ENCODE measurements at places on chromosomes 1 and 21. TPM values are rescaled to one million over a fixed set of nuclear protein-coding genes. Genes with fewer than 3 reads are reported as not detected.
A peak's percentile ranks its signal among the peaks of the same experiment; 100 is the strongest.

GRCh38 chr1:81208441-81208840 lies 592.3 kb upstream of the ADGRL2 start:
- no peaks in the 10 kb centered on the region for H3K36me3 ChIP-seq
- H3K4me1 ChIP-seq = no peaks in the 10 kb centered on the region
- H3K4me3 ChIP-seq = no peak overlapping the region
- H3K27me3 ChIP-seq = no peaks in the 10 kb centered on the region
- H3K27ac ChIP-seq = no peak overlapping the region

GRCh38 chr1:154820646-154821045 lies 49.4 kb downstream of the KCNN3 start:
- H3K36me3 ChIP-seq = no peaks in the 10 kb centered on the region
- peaks cover 62% of the 10 kb centered on the region for H3K27me3 ChIP-seq
- DNase-seq = no peak
- H3K4me1 ChIP-seq = no peaks in the 10 kb centered on the region

- H3K4me3 ChIP-seq = no peak overlapping the region
- no peak for DNase-seq
Observed at GRCh38 chr1:183936791-183937190, 100.7 kb downstream of the COLGALT2 start.

DNA sequence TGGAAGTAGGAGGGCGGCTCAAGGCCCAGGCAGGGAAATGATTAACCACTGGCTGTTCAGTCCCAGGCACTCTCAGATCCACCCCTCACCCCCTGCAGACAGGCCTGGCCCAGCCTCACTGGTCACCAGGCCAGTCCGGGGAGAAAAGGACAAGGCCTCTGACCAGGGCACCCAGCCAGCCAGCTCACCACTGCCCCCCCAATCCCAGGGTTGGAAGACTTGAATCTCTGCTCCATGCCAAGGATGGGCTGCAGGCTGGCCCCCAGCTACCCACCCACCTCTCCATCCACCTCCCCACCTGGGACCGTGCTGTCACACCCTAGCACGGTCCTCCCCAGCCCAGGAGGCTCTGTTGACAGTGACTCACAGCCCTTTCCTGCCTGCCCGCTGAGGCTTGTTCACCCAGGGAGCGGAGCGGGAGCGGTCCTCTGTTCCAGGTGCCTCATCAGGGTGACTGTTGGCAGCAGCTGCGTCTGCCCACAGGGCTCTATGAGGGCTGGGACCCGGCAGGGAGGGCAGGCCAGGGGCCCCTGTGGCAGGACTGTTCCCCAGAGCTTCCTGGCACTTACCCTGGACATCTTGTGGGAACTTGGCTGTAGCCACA lies 2.2 kb downstream of the LAD1 start:
- no peaks in the 10 kb centered on the region for H3K36me3 ChIP-seq
- no peaks in the 10 kb centered on the region for H3K4me1 ChIP-seq
- H3K4me3 ChIP-seq = no peak overlapping the region
- H3K27ac ChIP-seq = no peak overlapping the region

- DNase-seq = no peak
- H3K36me3 ChIP-seq = peaks cover 3% of the 10 kb centered on the region
- no peak overlapping the region for H3K4me3 ChIP-seq
- peak overlapping the region; percentile 45 for H3K27ac ChIP-seq
- H3K27me3 ChIP-seq = no peaks in the 10 kb centered on the region
- H3K4me1 ChIP-seq = peaks cover 13% of the 10 kb centered on the region
Observed at GRCh38 chr1:228373681-228374571, 32.7 kb downstream of the TRIM11 start.

GRCh38 chr1:3415260-3416090 lies 39.0 kb upstream of the ARHGEF16 start:
- no peak for DNase-seq
- H3K36me3 ChIP-seq = no peaks in the 10 kb centered on the region
- no peaks in the 10 kb centered on the region for H3K27me3 ChIP-seq
- H3K27ac ChIP-seq = no peak overlapping the region

- H3K36me3 ChIP-seq = no peaks in the 10 kb centered on the region
- no peak overlapping the region for H3K27ac ChIP-seq
- no peak overlapping the region for H3K4me3 ChIP-seq
- no peak for DNase-seq
Observed at GRCh38 chr21:45887788-45888187, 93.8 kb upstream of the COL6A1 start.

DNA sequence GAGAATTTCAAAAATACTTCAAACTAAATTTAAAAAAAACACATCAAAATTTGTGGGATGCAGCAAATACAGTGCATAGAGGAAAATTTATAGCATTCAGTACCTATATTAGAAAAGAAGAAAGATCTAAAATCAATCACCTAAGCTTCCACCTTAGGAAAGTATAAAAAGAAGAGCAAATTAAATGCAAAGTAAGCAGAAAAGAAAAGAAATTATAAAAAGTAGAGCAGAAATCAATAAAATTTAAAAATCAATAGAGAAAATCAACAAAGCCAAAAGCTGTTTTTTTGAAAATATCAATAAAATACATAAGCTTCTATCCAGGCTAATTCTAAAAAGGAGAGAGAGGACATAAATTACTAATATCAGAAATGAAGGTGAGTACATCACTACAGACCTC lies 255.4 kb downstream of the KCNH1 start:
- H3K27ac ChIP-seq = no peak overlapping the region
- no peak for DNase-seq
- no peaks in the 10 kb centered on the region for H3K36me3 ChIP-seq
- no peaks in the 10 kb centered on the region for H3K27me3 ChIP-seq
- no peaks in the 10 kb centered on the region for H3K4me1 ChIP-seq

DNA sequence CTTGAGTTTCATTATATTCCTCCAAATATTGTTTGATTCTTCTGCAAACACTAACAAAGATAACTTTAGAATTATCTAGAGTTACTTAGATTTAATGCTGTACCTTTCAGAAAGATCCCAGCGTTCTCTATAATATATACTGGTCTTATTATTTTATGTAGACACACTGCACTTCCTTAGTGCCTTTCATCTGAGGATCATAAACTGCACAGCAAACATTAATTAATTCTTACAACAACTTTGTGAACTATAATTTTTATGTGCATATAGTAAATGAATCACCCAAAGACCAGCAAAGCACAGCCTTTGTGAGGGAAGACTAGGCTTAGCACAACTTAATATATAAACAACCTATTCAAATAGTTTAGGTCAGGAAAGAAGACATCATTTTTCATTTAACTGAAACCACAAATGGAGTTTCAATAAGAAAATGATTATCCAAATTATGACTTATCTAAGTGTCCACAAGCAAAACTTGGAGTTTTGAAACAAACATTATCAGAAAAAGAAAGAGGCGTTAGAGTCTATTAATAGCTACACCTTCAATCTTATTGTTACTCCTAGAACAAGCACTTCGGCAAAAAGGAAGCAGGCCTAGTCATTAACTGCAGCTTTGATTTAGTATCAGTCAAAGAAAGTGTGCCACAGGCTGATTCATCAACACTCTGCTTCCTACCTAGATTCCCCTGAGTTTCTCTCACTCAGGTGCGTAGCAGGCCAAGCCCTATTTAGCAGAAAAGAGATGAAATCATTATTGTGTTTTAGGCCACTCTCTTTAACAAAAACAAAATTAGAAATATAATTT lies 22.5 kb upstream of the RC3H1 start:
- no peak for DNase-seq
- no peaks in the 10 kb centered on the region for H3K36me3 ChIP-seq
- no peaks in the 10 kb centered on the region for H3K27me3 ChIP-seq
- no peak overlapping the region for H3K4me3 ChIP-seq

DNA sequence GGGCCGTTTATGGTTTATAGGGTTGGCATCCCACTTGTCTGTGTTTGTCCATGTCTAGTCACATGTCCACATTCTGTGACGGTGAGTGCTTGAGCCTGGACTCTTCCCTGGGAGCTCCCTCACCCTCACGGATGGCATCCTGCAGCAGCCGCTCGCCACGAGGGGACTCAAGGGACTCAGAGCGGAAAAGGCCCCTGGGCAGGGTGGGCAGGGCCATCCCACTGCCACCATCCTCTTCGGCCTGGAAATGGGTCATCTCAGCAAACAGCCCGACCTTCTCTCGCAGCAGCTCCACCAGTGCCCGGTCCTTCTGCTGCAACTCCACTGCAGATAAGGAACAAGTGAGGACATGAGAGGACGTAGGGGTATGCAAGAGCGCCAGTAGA lies 11.1 kb downstream of the RXFP4 start:
- H3K4me3 ChIP-seq = no peak overlapping the region
- peaks cover 77% of the 10 kb centered on the region for H3K36me3 ChIP-seq
- no peaks in the 10 kb centered on the region for H3K27me3 ChIP-seq
- no peaks in the 10 kb centered on the region for H3K4me1 ChIP-seq

- DNase-seq = no peak
- peaks cover 1% of the 10 kb centered on the region for H3K36me3 ChIP-seq
- H3K4me3 ChIP-seq = no peak overlapping the region
- H3K27me3 ChIP-seq = no peaks in the 10 kb centered on the region
- H3K27ac ChIP-seq = no peak overlapping the region
Observed at GRCh38 chr1:10250663-10251062, 40.3 kb downstream of the KIF1B start.

DNA sequence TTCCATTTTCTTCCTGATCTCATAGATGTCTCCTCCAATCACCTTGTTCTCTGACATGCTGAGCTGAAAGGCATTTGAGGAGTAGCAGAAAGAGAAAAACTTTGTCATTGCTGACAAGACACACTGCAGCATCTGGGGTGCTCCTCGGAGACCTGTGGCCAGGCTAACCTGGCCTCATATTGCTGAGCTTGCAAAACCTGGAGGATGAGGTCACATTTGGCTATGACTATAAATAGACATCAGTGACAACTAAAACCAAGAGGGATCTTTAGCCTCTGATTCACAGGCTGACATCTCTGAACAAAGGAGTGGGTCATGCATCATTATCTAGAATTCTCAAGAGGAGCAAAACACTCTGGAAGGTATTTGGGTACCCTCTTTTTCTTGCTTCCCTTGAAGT lies 83.7 kb downstream of the PROX1 start:
- H3K27ac ChIP-seq = no peak overlapping the region
- no peak for DNase-seq
- peaks cover 2% of the 10 kb centered on the region for H3K27me3 ChIP-seq

GRCh38 chr1:205502992-205503391 lies 1.5 kb upstream of the CDK18 start:
- no peak overlapping the region for H3K4me3 ChIP-seq
- DNase-seq = no peak
- H3K27me3 ChIP-seq = peaks cover 65% of the 10 kb centered on the region
- H3K4me1 ChIP-seq = peaks cover 2% of the 10 kb centered on the region
- no peaks in the 10 kb centered on the region for H3K36me3 ChIP-seq
- H3K27ac ChIP-seq = no peak overlapping the region

DNA sequence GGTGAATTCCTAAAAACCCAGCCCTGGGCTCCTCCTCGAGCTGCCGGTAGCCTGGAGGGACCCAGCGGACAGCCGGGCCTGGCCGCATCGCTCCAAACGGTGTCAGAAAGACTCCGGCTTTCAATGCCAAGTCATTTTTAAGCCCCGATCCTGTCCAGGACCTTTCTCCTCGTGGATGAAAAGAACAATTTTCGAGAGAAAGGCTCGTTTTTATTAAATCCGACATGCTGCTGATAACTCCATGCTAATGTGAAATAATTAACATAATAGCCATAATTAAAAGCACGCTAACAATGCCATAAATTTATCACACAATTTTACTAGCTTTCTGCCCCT lies 4.6 kb upstream of the FOXD3 start:
- no peaks in the 10 kb centered on the region for H3K36me3 ChIP-seq
- H3K4me3 ChIP-seq = no peak overlapping the region
- H3K27ac ChIP-seq = no peak overlapping the region
- H3K4me1 ChIP-seq = no peaks in the 10 kb centered on the region
- DNase-seq = no peak
- H3K27me3 ChIP-seq = peaks cover 77% of the 10 kb centered on the region

The DYNLT5 gene
- total RNA-seq = 0.18 TPM

The CLDN14 gene
- not detected for total RNA-seq

The ATP1A2 gene
- under 0.01 TPM for total RNA-seq

The TRIM67 gene
- total RNA-seq = not detected

The CACNA1S gene
- not detected for total RNA-seq

The ARTN gene
- total RNA-seq = not detected

The ADAMTS4 gene
- 0.72 TPM for total RNA-seq
